Endothelial cell of umbilical vein (primary cell): ENCODE measurements at places on chromosomes 7 and 10. TPM values are rescaled to one million over a fixed set of nuclear protein-coding genes. Genes with fewer than 3 reads are reported as not detected.

The AKR1C3 gene
- polyA plus RNA-seq: 20.9 and 27.4 TPM in 2 replicates

The APBB1IP gene
- not detected in 2 replicates for polyA plus RNA-seq

The DIP2C gene
- 3.0 and 3.6 TPM in 2 replicates for polyA plus RNA-seq

The SLIT1 gene
- polyA plus RNA-seq: 0.04 and 0.11 TPM in 2 replicates

DNA sequence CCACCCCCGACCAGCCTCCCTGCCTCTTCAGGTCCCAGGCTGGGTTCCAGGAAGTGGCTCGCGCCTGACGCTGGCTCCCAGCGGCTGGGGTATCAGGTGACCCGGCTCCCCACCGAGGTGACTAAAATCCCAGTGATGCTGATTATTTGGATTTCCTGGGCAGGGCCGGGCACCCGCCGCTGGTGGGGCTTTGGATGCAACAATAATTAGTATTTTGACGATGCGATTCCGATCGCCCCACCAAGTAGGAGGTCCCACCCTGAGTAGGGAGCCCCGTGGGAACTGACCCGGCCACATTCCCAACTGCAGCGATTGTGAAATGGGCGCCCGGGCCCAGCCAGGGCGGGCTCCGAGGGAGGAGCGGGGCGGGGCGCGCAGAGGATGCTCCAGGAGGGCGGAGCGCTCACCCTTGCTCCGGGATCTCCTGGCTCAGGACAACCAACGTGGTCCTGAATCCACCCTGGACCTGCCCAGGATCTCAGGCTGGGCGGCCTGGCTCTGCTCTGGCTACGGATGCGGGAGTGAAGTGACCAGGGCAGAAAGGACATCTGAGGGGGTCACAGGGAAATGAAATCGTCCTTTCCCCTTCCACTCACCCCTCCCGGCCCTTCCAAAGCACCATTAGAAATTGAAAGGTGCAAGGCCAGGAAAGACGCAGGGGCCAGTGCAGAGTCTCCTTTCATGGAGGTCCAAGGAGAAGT, 32.6 kb downstream of the DUSP5 start:
- H3K36me3 ChIP-seq: no peaks in the 10 kb centered on the region
- DNase-seq: no peak
- no peaks in the 10 kb centered on the region for H3K27me3 ChIP-seq
- peaks cover 50% of the 10 kb centered on the region for H3K4me1 ChIP-seq

- H3K27ac ChIP-seq: no peak overlapping the region
- H3K4me1 ChIP-seq: no peaks in the 10 kb centered on the region
- no peaks in the 10 kb centered on the region for H3K27me3 ChIP-seq
Observed at GRCh38 chr7:158067219-158067930, 520.2 kb downstream of the PTPRN2 start.

DNA sequence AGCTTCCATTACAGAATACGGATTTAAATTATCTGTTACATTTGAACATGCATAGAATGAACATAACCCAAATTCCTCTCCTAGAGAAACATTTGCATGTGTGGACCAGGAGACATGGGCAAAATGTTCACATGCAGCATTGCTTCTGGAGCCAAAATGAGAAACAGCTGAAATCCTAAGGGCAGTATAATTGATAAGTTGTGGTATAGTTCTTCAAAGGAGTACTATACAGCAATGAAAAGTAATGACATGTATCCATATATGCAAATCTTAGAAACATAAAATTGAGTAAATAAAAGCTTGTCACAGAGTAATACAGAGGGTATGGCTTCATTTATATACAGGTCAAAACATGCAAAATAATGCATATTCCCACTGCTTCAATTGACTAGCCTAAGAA, 77.1 kb downstream of the RAB11FIP2 start:
- DNase-seq: no peak
- no peaks in the 10 kb centered on the region for H3K4me1 ChIP-seq
- H3K4me3 ChIP-seq: no peak overlapping the region

DNA sequence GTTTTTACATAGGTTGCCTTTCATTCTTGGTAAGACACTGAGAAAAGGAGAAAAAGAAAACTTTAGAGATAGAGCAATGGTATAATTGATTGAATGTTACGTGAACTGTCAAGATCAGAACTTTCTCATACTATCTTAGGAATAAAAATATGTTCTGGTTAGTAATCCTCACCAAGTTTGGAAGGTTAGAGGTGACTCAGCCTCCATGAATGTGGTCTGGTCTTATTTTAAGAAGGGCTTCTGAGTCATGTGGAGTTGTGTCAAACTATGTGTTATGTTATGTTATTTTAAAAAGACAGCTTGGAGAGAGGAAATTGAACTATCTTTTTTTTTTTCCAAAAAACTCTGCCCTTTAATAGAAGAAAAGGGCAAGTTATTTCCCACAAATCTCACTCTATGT, 458.6 kb upstream of the KLF6 start:
- H3K4me1 ChIP-seq: peaks cover 56% of the 10 kb centered on the region
- H3K36me3 ChIP-seq: no peaks in the 10 kb centered on the region
- H3K27ac ChIP-seq: peak overlapping the region; percentile 99

GRCh38 chr7:95479992-95480624, 5.6 kb upstream of the ASB4 start:
- H3K36me3 ChIP-seq: no peaks in the 10 kb centered on the region
- DNase-seq: no peak
- no peak overlapping the region for H3K4me3 ChIP-seq
- H3K27me3 ChIP-seq: no peaks in the 10 kb centered on the region
- no peak overlapping the region for H3K27ac ChIP-seq
- H3K4me1 ChIP-seq: no peaks in the 10 kb centered on the region

DNA sequence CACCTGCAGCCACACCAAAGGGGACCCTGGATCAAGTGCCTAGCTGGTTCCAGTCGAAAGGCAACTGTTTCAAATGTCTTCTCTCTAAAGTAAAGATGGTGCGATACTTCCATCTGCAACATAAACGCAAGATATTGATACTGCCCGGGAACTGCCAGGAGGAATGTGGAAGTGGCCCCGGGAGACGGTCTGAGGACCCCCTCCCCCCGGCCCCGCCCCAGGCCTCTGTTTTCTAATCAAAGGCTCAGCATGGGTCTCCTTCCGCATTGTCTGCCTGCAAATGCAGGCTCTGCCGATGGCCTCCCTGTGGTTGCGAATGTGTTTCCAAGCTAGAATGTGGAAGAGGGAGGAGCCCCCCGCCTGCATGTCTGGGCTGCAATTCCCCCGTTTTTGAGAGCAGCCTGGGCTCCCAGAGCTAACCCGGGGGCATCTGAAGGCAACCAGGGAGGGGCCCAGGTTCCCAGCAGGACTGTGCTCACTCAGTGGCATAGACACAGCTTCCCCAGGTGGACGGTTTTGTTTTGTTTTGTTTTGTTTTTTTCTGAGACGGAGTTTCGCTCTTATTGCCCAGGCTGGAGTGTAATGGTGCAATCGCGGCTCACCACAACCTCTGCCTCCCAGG, 223.9 kb upstream of the PPP2R2D start:
- H3K4me1 ChIP-seq: no peaks in the 10 kb centered on the region
- no peak for DNase-seq
- H3K36me3 ChIP-seq: no peaks in the 10 kb centered on the region
- no peaks in the 10 kb centered on the region for H3K27me3 ChIP-seq
